ENCODE measurements at places on chromosomes 2 and 18.

DNA sequence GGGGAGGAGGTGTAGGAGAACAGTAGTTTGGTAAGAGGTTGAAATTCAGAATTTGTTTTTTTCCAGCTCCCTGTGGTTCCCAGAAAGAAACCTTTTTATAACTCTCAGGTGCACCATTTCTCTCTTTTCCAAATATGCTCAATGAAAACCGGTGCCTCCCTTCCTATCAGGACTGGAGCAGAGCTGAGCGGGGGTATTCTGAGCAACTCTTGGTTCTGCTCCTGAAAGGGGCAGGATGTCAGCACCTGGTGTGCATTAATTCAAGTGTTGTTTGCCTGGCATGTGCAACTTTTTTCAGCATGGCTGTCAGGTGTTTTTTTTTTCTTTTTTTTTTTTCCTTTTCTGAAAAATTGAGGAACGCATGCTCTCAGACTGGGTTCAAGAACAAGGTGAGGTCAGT lies 74.1 kb downstream of the MAPK4 start:
- no peak for DNase-seq

- no peak for DNase-seq
Observed at GRCh38 chr2:35857498-35857897, 498.1 kb upstream of the CRIM1 start.

DNA sequence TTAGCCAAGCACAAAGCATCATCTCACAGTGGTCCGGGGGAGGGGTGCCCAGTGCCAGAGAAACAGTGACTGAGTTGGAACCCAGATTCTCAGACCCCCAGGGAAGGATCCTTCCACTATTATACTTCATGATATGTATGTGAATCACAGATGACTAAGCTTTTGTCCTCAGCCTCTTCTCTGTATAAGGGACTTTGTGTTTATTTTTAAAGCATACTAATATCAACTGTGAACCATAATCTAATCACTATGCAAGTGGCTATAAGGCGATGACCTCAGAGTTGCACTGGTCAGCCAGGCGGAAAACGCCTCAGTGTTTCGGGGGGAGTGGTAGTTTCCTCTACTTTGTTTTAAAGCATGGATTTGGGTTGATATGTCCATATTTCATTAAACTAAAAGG lies 160.4 kb upstream of the TMEM200C start:
- no peak for DNase-seq

- no peak for DNase-seq
Observed at GRCh38 chr2:108588070-108588668, 53.9 kb downstream of the LIMS1 start.

DNA sequence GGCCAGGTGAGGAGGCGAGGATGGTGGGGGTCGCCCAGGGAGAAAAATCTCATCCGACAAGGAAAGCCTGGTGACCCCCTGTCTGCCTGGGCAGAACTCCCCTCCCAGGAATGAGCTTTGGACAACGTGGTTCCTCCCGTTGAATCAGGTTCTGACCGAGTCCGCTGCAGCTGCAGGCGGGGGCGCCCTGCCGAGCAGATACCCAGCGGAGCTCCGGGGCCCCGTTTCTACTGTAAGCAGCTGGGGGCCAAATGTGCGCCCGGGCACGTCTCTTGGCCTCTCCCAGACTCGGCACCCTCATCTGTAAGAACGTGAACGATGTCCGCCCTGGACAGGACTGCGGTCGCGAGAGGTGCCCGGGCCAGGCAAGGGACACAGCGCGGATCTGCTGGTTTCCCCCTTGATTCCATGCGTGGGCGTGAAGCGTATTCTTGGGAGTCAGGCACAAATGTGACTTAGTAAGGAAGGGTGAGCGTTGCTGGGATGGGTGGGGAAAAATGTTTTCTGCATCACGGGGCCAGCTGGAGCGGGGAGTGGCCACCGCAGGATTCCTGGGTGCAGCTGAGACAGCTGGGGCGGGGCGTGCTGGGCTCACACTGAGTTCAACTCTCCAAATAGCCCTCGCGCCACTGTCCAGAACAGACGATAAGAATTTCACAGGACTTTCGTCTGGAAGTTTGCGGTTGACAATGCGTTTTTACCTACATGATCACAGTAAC lies 20.2 kb upstream of the TUBB6 start:
- DNase-seq, result no peak

- DNase-seq, result no peak
Observed at GRCh38 chr2:240797500-240797895, 22.5 kb downstream of the KIF1A start.

DNA sequence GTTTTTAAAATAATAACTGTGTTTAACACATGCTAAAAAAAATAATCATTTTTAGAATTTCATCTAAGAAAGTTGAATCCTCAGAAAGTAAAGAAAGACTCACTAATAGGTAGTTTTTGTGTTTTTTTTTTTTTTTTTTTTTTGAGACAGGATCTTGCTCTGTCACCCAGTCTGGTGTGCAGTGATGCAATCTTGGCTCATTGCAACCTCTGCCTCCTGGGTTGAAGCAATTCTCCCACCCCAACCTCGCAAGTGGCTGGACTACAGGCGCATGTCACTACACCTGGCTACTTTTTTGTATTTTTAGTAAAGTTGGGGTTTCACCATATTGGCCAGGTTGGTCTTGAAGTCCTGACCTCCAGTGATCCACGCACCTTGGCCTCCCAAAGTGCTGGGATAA lies 7.1 kb downstream of the CKAP2L start:
- no peak for DNase-seq

DNA sequence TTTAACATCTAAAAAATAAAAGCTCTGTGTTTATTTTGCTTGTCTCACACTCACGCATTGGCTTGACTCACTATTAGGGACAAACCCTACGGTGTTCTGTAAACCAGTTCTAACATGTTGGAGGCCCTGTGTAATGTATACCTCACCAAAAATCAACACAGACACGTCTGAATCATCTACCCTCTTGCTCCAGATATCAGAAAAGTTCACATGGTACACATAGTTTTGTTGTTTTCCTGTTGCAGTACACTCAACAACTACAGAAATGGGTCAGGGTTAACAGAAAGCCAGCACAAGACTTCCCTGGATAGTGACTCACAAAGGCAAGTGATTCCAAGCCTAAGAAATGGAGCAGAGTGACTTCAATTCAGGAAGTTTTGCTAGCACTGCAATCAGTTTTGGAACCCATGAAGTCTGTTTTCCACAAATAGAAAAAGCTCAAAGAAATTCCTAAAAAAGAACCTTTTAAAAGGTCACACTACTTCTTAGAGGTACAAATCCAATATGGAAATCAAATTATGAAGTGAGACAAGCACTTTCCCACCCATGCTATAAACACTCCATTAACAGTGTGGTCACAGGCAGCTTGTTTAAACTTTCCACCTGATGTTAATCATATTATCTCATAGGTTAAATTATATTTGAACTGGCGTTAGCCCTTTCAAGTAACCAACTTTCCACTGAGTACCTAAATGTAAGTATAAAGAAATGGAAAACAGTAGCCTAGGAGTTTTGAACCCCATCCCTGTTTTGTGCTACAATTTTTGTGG lies 87.4 kb downstream of the GAREM1 start:
- no peak for DNase-seq

DNA sequence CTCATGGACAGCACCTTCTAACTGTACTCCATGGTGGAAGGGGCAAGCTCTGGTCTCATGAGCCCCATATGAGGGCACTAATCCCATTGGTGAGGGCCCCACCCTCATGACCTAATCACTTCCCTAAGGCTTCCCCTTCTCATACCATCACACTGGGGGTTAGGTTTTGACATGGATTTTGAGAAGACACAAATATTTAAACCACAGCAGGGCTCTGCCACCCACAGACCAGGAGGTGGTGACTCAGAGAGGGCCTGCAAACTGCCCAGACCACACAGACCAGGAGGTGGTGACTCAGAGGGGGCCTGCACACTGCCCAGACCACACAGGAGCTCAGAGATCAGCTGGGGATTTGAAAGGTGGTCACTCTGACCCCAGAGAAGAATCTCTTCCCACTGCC lies 222.0 kb downstream of the KLHL29 start:
- no peak for DNase-seq

GRCh38 chr2:160492401-160493226 lies 993 bp downstream of the RBMS1 start:
- peak; percentile 41 for DNase-seq

DNA sequence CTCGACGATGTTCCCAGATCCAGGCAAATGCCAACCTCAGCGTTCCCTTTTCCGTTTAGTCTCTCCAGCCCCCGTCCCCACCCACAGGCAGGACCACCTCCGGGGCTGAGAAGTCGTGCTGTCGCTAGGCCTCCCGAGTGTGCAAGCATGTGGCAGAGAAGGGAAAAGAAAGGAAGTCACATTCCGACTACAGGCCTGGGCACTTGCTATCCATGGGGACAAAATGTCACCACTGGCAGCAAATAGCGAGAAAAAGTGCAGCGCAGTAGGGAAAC lies 420 bp downstream of the PIGN start:
- no peak for DNase-seq

DNA sequence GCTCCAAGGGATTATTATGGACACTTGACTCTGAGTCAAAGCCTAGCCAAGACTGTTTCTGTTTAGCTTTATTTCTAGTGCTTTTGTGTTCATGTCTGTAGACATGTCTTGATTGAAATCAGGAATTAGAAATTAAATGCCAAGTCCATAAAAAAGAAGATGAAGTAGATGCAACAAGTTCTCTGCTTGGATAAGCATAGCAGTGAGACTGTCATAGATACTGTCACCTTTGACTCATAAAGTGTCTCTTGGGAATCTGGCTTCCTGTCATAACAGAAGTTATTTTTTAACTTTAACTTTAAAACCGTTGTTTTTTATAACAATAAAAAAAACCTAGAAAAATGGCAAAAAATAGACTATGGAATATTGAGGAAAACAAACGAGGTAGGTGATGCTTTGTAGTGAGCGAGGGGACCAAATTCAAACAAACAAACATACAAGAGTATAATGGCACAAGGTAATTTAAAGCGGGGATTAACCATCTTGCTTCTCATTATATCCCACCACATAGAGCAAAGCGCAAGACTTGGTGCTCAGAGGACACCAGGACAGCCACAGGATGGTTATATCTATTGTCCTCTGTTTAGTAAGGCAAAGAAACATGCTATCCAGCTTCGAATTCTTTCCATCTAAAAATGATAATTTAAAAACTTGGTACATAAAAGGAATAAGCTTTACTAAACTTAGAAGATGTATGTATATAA lies 64.6 kb downstream of the CD226 start:
- DNase-seq, result no peak

GRCh38 chr18:78238404-78239089 lies 741.1 kb upstream of the SALL3 start:
- DNase-seq, result no peak

GRCh38 chr2:113126845-113127645 lies at the start of gene IL1RN:
Gene IL1RN (plus strand): TSS chr2:113127598. CDS start chr2:113127625, 27 bp downstream.
- DNase-seq, result no peak

DNA sequence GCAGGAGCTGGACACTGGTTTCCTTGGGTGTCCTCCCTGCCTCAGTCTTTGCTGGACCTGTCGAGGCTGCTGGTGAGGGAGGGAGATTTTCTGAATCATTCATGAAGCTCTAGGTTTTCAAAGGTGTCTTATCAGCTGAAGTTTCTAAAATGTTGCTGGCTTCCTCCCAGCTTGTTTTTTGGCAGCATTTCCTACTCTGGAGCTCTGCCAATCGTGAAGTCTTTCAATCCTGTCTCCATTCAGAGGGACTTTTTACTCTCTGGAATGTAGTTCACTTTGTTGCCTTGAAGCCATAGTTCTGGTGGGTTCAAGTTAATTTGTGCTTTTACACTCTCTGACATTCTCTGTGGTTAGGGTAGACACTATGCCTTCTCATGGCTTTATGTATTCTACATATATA lies 23.9 kb downstream of the SNTG2 start:
- no peak for DNase-seq

- DNase-seq, result no peak
Observed at GRCh38 chr2:180776921-180777320, 203.5 kb upstream of the UBE2E3 start.

DNA sequence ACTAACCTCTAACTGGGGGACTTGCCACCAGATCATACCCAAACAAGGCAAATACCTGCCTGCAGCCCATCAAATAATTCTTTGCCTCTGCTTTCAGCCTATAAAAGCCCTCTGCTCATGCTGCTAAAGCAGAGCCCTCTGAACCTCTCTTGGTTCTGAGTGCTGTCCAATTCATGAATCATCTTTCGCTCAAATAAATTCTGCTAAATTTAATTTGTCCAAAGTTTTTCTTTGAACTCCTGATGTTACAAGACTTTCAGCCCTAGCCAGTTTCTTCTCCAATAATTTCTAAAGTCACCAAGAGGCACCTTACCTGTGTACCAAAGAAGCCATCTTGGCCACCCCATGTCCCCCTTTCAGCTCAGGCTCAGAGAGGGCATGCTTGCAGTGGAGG lies 72.0 kb downstream of the MRO start:
- no peak for DNase-seq

DNA sequence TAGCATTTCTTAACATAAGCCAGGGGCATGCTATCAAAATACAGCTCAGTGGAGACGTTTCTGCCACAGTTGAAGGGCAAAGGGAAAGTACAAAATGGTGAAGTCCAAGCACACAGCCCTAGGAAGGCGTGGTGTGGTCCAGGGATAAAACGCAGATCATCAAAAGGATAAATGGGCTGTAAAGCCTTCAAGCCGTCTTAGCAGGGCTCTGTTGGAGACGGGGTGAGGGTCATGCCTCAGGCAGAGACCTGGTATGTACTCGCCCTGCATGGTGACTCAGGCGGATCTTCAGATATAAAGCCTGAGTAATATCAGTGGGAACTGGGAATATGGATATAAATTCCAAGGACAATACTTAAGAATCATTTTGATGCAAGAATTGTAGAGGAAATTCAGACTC lies 61.2 kb downstream of the NGEF start:
- DNase-seq, result no peak

DNA sequence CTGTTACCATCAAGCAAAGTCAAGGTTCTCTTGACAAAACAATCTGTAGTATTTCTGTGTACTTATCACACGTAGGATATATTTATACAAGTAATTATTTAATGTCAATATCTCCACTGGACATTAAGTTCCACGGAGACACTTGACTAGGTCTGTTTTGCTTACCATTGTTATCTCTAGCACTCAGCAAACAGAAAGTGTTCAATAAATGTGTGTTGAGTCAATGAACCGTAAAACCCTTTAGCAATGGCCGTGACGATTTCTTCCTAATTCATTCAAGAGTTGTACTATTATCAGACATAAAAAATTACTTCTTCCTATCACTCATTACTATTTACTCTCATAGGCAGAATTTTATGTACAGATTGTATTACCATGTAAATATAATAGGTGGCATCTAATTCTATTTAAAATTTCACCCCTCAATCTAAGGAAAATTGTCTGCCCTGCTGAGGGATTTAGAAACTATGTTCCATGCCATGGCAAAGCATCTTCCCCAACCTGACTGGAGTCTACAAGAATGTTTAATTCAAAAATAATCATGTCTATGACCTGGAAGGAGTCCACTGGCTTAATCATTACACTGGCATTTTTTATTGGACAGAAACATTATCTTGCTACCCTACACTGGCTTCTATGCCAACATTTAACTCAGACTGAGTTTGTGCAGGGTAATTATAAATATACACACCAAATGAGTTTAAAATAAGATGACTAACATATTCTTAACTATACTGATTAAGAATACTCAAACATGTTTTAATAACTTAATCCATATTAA lies 301.9 kb downstream of the ZEB2 start:
- DNase-seq, result no peak

- DNase-seq, result no peak
Observed at GRCh38 chr18:74531043-74531442, 3.3 kb upstream of the CNDP1 start.

- DNase-seq, result no peak
Observed at GRCh38 chr18:55078303-55078932, 119.2 kb upstream of the CCDC68 start.

GRCh38 chr2:26245231-26245732 lies 543 bp downstream of the HADHB start:
- DNase-seq, result peak; percentile 24

- no peak for DNase-seq
Observed at GRCh38 chr2:94986392-94986963, 39.0 kb upstream of the MAL start.

Data from stimulated activated CD4-positive, alpha-beta T cell treated with anti-CD3 and anti-CD28 coated beads, Interleukin-12 subunit alpha, Interleukin-12 subunit beta, amount 100 ng/mL, for 24 hours (primary cell).